ENCODE measurements at places on chromosomes 6 and 20.

GRCh38 chr6:100491952-100492670 lies 27.4 kb upstream of the SIM1 start:
- no peak for DNase-seq

DNA sequence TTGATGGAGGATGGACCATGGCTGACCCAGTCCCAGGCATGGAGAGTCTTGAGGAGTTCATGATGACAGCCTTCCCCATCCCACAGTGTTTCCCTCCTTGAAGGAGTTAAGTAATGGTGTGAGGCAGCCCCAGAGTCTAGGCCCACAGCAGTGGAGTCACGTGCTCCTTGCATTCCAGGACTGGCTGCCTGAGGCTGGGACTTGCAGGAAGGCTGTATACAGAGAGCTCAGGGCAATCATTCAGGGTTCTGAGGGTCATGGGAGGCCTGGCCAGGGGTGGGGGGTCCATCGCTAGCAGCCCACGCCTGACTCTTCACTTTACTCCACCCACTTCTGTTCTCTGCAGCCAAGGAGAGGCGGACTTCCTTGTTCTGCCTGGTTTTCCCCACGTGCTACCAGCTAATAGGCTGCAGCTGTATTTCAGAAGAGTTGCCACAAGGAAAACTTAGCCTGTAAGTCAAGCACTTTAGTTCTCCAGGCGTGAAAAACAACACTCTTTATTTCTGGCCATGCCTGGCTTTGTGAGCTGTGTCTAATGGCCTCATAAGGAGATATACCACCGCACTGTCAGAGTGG lies 272.5 kb downstream of the DHX35 start:
- DNase-seq, result no peak

DNA sequence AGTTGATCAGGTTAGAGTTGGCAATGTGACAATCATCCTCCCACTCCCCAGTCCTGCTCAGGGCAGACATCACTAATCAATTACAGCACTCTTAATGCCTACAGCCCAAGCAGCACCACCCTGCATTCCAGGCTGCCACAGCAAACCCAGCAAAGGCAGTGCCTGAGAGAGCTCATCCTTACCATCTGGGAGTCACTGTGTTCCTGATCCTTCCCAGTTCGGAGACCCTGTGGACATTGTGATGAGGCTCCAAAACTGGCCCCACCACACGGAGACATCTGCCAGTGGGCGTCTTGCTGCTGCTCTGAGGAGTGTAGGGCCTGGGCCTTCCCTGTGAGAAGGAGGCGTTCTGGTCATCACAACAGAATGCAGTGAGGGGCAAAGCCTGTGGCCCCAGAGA lies 216.5 kb upstream of the CST7 start:
- DNase-seq, result no peak

- peak; percentile 59 for DNase-seq
Measured at GRCh38 chr6:130132286-130132701, 90.5 kb downstream of the SAMD3 start.

- no peak for DNase-seq
Measured at GRCh38 chr6:33132081-33132524, 56.3 kb downstream of the HLA-DPB1 start.

- no peak for DNase-seq
Measured at GRCh38 chr20:57898332-57898731, 188.5 kb upstream of the PMEPA1 start.

DNA sequence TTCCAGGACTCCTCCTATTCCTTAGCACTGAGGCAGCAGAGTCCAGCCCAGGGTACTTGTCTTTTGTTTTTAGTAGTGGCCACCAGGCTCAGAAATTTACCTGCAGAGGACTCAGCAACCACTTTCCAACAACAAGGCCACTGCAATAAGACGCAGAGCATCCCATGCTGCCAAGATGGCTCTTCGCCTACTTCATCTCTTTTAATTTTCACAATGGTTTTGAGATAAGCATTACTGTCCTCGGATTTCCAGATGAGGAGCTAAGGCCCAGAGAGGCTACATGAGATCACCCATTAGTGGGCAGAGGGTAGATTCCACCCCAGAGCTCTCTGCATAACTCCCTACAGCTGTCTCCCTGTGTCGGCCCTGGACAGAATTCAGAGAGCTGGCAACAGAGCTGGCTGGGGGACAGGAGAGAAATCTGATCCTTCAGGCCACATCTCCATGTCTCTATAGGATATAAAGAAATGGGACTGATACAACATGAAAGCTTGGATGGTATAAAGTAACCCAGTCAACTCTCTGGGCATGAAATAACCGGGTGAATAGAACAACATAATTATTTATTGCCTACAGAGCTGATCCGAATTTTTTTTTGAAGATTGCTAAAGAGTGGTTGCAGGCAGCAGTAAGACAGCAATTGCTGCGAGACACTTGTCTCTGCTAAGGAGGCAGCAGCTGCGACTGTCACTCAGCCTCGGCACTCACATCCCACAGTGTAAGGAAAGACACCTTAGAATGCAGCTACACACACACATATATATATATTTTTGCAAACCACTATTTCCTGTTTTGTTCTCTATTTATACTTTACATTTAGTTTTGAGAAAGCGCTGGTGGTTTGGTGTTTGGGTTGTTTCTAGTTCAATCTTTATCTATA lies 37.2 kb downstream of the SCML4 start:
- DNase-seq, result peak; percentile 40

- no peak for DNase-seq
Measured at GRCh38 chr6:41967312-41968287, 26.0 kb upstream of the CCND3 start.

- no peak for DNase-seq
Measured at GRCh38 chr6:3053231-3053508, 15.1 kb upstream of the RIPK1 start.

DNA sequence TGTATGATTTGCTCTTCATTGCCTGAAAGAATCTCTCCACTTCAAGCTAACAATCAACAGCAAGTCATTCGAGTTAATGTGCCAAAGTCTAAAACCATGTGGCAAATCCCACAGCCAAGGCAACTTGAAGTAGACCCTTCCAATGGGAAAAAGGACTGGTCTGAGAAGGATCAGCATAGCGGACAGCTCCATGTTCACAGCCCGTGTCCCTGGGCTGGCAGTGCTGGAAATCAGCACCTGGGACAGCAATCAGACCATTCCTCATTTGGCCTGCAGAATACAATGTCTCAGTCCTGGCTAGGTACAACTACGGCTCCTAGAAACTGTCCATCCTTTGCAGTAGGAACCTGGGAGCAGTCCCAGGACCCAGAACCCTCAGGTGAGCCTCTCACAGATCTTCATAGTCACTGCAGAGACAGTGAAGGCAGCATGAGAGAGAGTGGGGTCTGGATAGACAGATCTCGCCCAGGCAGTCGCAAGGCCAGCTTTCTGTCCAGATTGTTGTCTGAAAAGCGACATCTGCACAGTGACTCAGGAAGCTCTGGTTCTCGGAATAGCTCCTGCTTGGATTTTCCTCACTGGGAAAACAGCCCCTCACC lies 1.1 kb downstream of the GJA10 start:
- DNase-seq, result no peak

GRCh38 chr20:13099676-13100075 lies 90.9 kb downstream of the SPTLC3 start:
- DNase-seq, result no peak

- DNase-seq, result no peak
Measured at GRCh38 chr6:137247724-137248123, 28.5 kb upstream of the IFNGR1 start.

DNA sequence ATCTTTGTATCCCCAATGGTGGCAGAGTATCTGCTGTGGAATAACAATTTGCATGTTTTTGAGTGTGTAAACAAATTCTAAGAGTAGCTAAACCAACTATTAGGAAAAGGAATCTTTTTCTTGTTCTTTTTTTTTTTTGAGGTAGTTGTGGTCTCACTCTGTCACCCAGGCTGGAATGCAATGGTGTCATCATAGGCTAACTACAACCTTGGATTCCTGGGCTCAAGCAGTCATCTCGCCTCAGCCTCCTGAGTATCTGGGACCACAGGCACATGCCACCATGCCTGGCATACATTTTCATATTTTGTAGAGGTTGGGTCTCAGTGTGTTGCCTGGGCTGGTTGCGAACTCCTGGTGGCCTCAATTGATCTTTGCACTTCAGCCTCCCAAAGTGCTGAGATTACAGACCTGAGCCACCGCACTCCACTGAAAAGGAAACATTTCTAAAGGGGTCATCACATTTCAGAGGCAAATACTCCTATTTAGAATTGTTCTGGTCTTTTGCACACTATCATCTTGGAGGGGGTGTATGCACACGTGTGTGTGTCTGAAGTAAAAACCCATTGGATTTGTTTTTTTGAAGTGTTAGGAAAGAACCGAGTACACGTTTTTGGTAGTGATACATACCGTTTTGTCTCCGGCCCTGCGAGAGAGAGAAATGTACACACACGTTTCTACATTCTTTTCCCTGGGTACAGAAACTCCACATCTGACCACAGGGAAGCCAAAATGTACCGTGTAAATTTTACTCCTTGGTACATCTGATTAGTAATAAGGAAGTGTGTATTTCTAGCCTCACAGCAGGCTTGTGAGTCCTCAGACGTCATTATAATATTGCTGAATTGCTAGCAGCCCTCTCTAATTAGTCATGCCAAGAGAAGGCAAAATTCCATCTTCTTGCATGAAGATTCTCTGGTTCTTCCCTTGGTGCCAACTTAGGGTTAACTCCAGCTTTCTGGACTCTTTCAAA lies 183.6 kb downstream of the JARID2 start:
- no peak for DNase-seq

- DNase-seq, result no peak
Measured at GRCh38 chr20:47960769-47961541, 175.7 kb upstream of the SULF2 start.

GRCh38 chr6:154277629-154278017 lies 79.0 kb downstream of the IPCEF1 start:
- no peak for DNase-seq

- peak; percentile 59 for DNase-seq
Measured at GRCh38 chr6:16514249-16514648, 247.0 kb downstream of the ATXN1 start.

DNA sequence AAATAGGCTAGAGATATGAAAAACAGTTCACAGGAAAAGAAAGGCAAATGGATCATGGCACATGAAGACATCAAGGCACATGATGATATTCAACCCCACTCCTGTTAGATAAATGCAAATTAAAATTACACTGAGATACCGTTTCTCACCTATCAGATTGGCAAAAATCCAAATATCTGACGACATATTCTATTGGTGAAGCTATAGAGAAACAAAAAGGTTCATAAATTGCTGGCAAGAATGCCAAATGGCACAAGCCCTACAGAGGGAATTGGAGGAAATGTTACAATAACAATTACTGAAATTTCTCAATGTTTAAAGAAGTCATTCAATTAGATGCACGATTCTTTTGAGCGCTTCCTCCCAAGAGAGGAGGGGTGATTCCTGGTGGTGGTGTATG lies 45.3 kb upstream of the DSN1 start:
- DNase-seq, result no peak

- DNase-seq, result no peak
Measured at GRCh38 chr6:107033126-107033525, 5.1 kb downstream of the MTRES1 start.

DNA sequence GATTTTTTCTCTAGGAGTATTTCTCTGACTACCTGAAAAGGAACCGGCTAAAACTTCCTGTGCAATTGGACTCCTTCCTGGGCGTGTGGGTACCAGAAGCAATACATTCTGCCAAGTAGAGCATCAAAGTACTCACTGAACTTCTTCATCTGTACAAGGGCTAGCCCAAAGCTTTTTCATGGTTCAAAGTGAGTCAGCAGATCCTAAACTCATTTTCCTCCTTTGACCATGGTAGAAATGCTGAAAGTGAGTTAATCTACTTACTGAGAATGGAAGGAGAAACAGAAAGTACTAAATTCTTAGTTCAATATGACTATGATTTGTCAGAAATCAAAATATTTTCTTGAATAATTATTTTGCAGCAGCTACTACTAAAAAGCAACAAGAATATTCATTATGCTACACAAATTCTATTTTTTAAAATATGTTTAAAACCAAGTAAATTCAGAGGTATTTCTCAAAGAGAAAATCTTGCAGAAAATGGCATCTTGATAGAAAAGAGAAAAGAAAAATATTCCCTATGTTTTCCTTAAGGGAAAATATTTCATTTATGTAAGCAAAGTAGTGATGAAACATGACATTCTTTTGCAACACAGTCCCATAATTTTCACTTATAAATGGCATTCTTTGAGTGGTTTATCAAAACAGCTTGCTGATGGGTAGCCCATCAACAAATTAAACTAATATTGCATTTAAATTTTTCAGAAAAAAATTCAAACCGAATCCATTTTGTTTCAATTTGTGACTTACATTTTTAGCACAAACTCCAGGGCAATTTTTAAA lies 3.7 kb upstream of the BEND6 start:
- no peak for DNase-seq

GRCh38 chr6:169188475-169188874 lies 65.2 kb downstream of the THBS2 start:
- DNase-seq, result no peak

DNA sequence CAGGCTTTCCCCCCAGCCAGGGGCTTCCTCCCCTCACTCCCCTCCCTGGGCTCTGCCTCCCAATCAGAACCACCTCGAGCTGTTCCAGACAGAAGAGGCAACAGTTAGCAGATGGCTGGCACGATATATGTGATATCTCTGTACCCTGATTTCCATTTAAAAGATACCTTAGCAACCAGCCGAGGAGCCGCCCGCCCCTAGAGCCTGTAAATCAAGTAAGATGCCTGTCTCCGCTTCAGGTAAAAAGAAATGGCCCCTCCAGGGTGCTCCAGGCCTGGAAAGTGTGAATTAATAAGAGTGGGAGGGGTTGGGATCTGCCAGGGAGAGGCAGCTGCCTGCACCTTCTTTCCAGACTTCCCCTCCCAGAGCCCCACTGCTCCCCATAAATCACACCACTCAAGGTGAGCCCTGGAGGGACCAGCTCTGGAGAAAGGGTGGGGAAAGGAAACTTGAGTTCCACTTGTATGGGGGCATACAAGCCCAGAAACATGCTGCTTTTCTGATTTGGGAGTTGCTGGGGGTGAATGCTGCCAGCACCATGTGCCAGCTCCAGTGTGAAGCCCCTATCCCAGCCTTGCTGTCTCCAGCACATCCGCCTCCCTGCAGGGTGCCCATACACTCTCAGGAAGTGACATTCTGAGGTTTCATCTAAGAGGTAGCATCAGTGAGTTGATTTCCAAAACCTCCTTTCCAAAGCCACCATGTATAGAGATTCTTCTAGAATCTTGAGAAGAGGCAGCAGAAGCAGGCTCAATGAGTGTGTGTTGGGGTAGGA lies 148.0 kb downstream of the LRFN2 start:
- DNase-seq, result no peak

Data from CD4-positive, alpha-beta T cell (primary cell).